Activated CD4-positive, alpha-beta T cell treated with anti-CD3 and anti-CD28 coated beads, Interleukin-2, amount 10 ng/mL, durations not matched to agents 24 days and 14 days (primary cell): ENCODE measurements at places on chromosomes 3 and 15. TPM values are rescaled to one million over a fixed set of nuclear protein-coding genes. Genes with fewer than 3 reads are reported as not detected.

The SMAD3 gene
- total RNA-seq, result 59.9 and 61.6 TPM in 2 replicates

The ARPP21 gene
- total RNA-seq, result not detected in 2 replicates

DNA sequence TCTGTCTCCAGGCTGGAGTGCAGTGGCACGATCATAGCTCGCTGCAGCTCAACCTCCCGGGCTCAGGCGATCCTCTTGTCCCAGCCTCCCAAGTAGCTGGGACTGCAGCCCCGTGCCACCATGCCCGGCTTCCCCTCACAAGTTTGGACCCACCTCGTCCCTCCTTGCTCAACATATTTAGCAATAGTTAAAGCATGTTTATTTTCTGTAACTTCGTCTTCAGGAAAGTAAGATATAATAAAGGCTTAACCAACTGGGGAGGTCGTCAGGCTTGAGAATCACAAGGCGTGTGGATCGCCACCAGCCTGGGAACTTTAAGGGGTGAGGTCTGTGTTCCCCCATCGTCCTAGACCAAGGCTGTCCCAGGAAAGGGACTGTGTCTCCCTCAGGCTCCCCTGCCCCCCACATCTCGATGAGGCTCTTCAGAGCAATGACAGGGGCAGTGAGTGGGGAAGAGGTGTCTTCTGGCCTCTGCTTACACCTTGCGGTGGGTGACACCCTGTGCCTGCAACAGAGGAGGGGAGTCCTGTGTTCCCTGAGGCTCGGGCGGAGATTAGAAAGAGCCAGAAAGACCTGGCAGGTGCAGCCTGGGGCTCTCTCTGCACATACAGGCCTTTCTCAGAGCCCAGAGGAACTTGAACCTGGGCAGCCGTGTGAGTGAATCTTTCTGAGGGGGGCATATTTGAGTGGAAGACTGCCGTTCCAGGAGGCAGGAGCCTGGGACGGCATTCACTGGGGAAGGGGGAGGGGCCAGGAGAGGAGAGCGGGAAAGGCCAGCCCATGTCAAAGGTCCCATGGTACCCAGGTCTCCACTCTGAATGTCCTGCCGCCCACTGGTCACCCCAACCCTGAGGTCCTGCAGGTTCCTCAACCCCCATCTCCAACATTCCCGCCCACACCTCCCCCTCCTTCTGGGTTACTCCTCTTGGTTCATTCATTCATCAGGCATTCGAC, 152.3 kb downstream of the SMAD6 start:
- peaks cover 6% of the 10 kb centered on the region for H3K4me1 ChIP-seq
- H3K4me3 ChIP-seq, result no peak overlapping the region
- no peaks in the 10 kb centered on the region for H3K36me3 ChIP-seq
- no peak overlapping the region for H3K27ac ChIP-seq
- peaks cover 23% of the 10 kb centered on the region for H3K27me3 ChIP-seq
- no peak for DNase-seq

DNA sequence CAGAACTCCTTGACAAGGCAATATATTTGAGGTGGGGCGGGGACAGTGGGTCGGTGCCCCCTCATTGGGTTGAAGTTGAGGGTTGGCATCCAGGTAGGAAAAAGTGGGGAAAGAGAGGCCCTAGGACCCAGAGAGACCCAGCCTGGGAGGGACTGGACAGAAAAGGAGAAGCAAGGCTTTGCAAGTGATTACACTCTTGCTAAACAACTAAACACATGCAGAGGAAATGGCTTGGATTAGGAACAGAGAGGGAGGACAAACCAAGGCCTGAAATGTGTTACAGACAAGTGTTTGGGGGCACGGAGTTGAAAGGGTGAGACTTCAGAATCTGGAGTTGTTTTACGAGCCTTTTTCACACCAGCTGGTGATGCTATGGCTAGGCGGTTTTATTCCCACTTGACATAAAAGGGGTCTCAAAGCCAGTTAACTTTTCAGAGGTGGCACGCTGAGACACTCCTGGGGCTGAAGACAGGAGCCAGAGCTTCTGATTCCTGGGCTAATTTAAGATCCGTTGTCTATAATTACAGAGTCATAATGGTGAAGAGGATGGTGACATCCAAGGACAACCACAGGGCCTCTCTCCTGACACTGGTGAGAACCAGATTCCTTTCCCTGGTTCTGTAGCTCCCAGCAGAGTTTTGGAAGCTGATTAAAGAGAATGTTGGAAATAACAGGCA, 7.7 kb upstream of the KCTD6 start:
- peaks cover 4% of the 10 kb centered on the region for H3K4me1 ChIP-seq
- H3K36me3 ChIP-seq, result no peaks in the 10 kb centered on the region
- H3K27ac ChIP-seq, result no peak overlapping the region
- DNase-seq, result no peak
- no peak overlapping the region for H3K4me3 ChIP-seq

DNA sequence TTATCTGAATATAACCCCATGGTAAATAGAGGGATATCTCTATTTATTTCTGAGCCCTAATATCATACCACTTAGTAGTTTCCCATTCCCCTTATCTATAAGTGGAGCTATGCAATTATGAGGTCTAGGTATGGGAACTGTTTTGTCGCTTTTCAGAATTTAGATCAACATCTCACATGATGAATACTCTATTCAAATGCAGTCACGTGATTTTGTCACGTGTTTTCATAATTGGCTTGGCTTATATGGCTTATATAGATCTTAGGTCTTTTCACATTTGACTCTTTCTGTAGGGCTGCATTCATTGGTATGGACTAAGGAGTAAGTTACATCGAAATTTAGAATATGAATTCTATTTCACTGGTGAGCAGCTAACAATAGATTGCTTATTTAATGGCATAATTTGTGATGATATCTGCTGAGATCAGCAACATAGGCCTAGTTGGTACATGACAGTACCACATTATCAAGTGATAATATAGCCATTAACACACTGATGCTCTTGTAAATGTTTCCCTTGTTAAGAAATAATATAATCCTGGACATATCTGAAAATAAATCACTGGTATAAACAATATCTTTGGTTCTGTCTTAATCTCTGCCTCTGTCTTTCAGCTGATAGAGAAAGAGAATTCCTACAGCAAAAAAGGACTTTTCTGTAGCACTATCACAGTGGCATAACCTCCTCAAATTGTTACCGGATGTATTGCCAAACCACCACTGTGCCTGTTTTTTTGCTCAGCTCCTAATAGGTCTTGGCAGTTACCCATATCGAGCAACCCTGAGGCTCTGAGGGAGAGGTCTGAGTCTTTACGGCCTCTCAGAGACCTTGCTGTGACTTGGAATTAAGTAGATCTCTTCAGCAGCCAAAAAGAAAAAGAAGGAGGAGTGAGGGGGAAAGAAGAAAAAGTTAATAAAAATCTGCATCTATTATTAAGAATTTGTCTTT, 357.1 kb downstream of the ZPLD1 start:
- no peak overlapping the region for H3K27ac ChIP-seq
- H3K36me3 ChIP-seq, result no peaks in the 10 kb centered on the region
- H3K4me1 ChIP-seq, result no peaks in the 10 kb centered on the region
- no peak overlapping the region for H3K4me3 ChIP-seq

DNA sequence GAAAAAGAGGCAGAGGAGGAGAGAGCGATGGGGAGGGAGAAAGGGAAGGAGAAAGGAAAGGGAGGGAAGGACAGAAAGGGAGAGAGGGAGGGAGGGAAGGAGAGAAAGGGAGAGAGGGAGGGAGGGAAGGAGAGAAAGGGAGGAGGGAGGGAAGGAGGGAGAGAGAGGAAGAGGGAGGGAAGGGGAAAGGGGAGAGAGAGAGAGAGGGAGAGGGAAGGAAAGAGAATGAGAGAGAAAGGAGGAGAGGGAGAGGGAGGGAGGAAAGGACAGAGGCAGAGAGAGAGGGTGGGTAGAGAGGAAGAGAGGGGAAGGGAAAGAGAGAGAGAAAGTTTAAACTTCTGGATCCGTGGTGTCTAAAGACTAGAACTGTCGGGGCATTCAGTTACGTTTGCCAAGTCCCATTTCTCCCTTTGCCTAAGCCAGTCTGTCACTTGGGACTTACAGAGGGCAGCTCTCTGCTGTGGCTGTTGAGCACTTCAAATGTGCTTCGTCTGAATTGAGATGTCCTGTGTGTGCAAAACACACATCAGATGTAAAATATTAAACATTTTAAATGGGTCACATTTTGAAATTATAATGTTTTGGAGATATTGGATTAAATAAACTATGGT, 62.6 kb downstream of the PLXNA1 start:
- DNase-seq, result no peak
- H3K27me3 ChIP-seq, result no peaks in the 10 kb centered on the region
- H3K27ac ChIP-seq, result no peak overlapping the region
- H3K4me1 ChIP-seq, result no peaks in the 10 kb centered on the region
- H3K36me3 ChIP-seq, result no peaks in the 10 kb centered on the region

- peak; percentile 59 for DNase-seq
- H3K4me3 ChIP-seq, result peak overlapping the region; percentile 39
- peaks cover 80% of the 10 kb centered on the region for H3K4me1 ChIP-seq
- H3K27ac ChIP-seq, result peak overlapping the region; percentile 65
- H3K27me3 ChIP-seq, result no peaks in the 10 kb centered on the region
- H3K36me3 ChIP-seq, result peaks cover 16% of the 10 kb centered on the region
Measured at GRCh38 chr15:31337352-31338031, 10.9 kb downstream of the KLF13 start.

- peaks cover 14% of the 10 kb centered on the region for H3K27me3 ChIP-seq
- DNase-seq, result no peak
- H3K27ac ChIP-seq, result peak overlapping the region; percentile 56
- no peak overlapping the region for H3K4me3 ChIP-seq
Measured at GRCh38 chr3:46102059-46102779, 74.9 kb upstream of the XCR1 start.

GRCh38 chr3:1207904-1208303, 115.1 kb downstream of the CNTN6 start:
- DNase-seq, result no peak
- no peaks in the 10 kb centered on the region for H3K36me3 ChIP-seq
- no peaks in the 10 kb centered on the region for H3K4me1 ChIP-seq
- H3K4me3 ChIP-seq, result no peak overlapping the region
- H3K27me3 ChIP-seq, result no peaks in the 10 kb centered on the region

DNA sequence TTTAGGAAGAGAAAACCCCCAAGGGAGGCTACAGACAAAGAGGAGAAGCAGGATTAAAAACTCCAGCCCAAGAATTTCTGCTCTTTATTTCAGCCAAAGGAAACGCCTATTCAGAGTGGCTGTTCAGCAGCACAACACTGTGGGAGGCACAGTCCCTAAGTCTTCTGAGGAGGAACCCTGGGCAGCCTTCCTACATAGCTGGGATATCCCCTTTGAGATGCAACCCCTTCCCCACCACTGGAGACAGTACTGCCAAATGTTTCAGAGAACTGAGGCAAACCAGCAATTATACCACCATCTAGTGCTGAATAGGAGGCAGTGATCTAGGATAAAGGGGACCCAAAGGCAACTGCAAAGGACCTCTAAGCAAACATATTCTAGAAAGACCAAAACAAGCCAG, 168.1 kb downstream of the VPS13C start:
- H3K27ac ChIP-seq, result no peak overlapping the region
- no peak overlapping the region for H3K4me3 ChIP-seq
- peaks cover 18% of the 10 kb centered on the region for H3K4me1 ChIP-seq
- no peaks in the 10 kb centered on the region for H3K27me3 ChIP-seq
- no peak for DNase-seq

- H3K27me3 ChIP-seq, result no peaks in the 10 kb centered on the region
- H3K4me3 ChIP-seq, result peak overlapping the region; percentile 20
- peaks cover 31% of the 10 kb centered on the region for H3K4me1 ChIP-seq
Measured at GRCh38 chr3:119628390-119628789, 30.7 kb downstream of the PLA1A start.

The MYRIP gene
- total RNA-seq, result not detected in 2 replicates

The MAGI1 gene
- 2.0 and 2.2 TPM in 2 replicates for total RNA-seq

GRCh38 chr3:11201251-11202019, 47.1 kb downstream of the HRH1 start:
- H3K4me3 ChIP-seq, result no peak overlapping the region
- peaks cover 4% of the 10 kb centered on the region for H3K4me1 ChIP-seq
- H3K27ac ChIP-seq, result no peak overlapping the region

DNA sequence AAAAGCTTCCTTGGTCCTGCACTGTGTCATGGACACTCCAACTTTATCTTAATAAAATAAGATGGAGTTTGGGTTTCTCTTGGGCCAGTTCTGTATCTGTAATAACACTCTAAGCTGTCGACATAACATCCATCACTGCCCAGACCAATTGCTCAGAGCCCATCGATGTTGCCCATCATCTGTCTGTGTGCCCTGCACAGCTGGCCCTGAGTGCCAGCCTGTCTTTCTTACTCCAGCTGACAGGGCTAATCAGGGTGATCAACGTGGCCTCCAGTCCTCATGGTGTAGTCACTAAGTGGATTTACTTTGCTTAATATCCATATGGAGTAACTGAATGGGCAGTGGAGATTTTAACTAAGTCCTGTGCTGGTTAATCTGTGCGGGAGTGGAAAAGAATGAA, 419.8 kb upstream of the TPM1 start:
- peaks cover 2% of the 10 kb centered on the region for H3K4me1 ChIP-seq
- H3K36me3 ChIP-seq, result no peaks in the 10 kb centered on the region
- H3K27ac ChIP-seq, result no peak overlapping the region
- H3K27me3 ChIP-seq, result no peaks in the 10 kb centered on the region
- no peak for DNase-seq
